ENCODE measurements at places on chromosomes 4 and X. TPM values are rescaled to one million over a fixed set of nuclear protein-coding genes. Genes with fewer than 3 reads are reported as not detected.

Gene NWD2
- total RNA-seq = not detected

Gene CENPE
- 5.6 TPM for total RNA-seq

Gene USP51
- 2.2 TPM for total RNA-seq

Gene WNK3
- total RNA-seq = 6.2 TPM

Gene HSPA4L
- 8.0 TPM for total RNA-seq

Gene NEXMIF
- total RNA-seq = 0.48 TPM

Gene PLAC1
- 0.61 TPM for total RNA-seq

Data from astrocyte (in vitro differentiated cells and primary cell).